ENCODE measurements at places on chromosomes 6 and 20.

- no peak for DNase-seq
These were observed 71.0 kb upstream of the SAMD3 start for GRCh38 chr6:130293800-130294199.

- no peak for DNase-seq
These were observed 208.1 kb downstream of the ARID1B start for GRCh38 chr6:156985309-156985708.

- DNase-seq = no peak
These were observed 615.3 kb upstream of the BTBD3 start for GRCh38 chr20:11302436-11302835.

- no peak for DNase-seq
These were observed 26.8 kb upstream of the SLC17A3 start for GRCh38 chr6:25900843-25901242.

DNA sequence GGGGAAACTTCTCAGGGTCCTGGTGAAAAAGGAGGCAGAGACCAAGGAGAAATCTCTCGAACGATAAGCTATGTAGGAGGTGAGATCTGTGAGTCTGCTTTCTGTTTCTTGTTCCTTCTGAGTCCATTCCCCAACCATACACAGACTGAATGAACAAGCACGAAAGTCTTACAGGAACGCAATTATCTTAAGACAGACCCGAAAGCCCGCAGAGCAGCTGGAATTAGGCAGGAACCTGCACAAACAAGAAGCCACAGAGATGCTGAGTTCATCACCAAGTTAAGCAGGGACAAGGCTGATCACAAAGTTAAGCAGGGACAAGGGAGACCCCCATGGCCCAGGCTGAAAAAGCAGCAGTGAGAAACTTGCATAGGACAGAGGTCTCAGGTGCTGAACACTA, 21.4 kb upstream of the NELFCD start:
- DNase-seq = no peak

DNA sequence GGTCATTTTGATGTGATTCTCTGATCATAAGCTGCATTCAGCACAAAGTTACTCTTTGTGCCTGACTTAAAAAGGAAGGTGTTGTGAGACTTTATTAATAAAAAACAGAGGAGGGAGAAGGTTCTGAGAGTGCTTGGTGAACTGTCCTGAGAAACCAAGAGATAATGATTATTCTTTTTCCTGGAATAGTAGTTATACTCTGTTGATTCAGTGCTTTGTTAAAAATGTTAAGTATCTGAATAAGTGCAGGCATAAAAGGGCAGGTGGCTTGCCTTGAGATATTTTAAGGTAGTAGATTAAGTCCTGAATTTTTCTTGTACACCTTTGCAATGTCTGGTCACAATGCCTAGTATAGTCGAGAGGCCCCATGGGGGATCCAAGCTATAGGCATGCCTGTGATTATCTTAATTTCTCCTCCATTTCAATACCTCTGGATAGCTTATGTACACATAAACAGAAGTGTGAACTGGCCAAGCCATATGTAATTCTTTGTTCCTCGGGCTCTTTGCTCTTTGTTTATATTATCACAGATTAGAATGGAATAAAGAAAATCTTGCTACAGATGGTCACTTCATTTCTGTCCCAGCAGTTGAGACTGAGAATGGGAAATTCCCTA, 50.0 kb downstream of the SOBP start:
- no peak for DNase-seq

GRCh38 chr6:37006793-37007339, 1.4 kb downstream of the FGD2 start:
- DNase-seq = no peak

- no peak for DNase-seq
These were observed 398.3 kb upstream of the ARID1B start for GRCh38 chr6:156378853-156379252.

GRCh38 chr20:47773371-47773786, 11.9 kb downstream of the SULF2 start:
- DNase-seq = no peak

GRCh38 chr6:68544450-68544849, 90.6 kb upstream of the ADGRB3 start:
- DNase-seq = no peak

DNA sequence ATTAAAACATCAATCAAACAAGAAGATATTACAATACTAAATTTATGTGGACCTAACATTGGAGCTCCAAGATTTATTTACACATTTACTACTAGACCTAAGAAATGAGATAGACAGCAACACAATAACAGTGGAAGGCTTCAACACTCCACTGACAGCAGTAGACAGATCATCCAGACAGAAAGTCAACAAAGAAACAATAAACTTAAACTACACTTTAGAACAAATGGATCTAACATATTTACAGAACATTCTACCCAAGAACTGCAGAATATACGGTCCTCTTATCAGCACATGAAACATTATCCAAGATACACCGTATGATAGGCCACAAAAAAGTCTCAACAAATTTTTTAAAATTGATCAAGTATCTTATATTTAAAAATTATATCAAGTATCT, 27.0 kb downstream of the SLC17A1 start:
- DNase-seq = no peak

DNA sequence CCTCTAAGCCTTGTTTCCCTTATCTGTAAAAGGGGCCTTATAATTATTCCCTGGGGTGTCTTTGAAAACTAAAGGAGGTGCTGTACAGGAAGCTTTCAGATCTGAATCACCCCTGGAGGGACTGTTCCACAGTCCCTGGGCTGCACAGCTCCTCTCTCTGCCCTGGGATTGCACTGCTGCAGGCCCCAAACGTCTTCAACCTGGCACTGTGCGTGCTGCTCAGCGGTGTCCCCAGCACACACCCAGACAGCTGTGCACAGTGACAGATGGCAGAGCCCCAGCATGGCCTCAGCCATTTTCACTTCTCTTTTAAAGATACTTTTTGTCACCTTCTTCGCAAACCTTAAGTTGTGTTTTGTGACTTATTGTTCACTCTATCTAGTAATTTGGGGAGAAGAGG, 50.7 kb upstream of the INSM1 start:
- no peak for DNase-seq

- DNase-seq = no peak
These were observed 14.5 kb downstream of the TAF4 start for GRCh38 chr20:62051144-62051543.

- DNase-seq = no peak
These were observed 236.0 kb upstream of the DEFB112 start for GRCh38 chr6:50285735-50286134.

DNA sequence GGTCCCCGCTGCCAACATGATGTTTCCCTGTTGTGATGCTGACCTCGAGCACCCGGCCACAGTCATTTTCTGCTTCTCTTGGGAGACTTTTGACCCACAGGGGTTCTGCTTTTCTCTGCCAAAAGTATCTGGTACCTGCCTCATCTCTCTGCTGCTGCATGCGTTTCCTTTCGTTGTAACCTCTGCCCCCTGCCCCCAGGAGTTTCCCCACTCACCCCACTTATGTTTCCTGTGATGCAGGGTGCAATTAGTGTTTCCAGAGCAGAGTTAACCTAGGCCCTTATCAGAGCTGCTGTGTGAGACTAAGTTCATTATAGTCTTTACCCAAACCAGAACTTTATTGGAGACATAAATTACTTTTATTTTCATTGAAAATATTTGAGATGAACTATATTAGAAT, 65.2 kb upstream of the EDN3 start:
- DNase-seq = no peak

DNA sequence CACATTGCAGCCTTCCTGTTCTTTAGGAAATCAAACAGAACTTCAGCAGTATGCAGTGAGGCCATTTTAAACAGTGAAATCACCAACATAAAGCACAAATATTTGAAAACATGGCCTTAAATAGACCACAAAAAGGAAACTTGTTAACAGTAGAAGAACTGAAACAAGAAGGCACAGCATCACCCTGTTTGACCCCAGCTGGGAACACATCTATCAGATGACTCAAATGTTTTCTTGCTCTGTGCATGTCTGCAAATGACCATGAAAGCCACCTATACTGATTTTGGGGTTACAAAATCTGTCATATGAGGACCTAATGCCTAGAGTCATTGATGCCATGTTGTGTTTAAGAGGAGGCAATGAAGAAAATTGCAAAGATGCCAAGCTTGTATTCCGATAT, 123.8 kb upstream of the ADGRF1 start:
- no peak for DNase-seq

DNA sequence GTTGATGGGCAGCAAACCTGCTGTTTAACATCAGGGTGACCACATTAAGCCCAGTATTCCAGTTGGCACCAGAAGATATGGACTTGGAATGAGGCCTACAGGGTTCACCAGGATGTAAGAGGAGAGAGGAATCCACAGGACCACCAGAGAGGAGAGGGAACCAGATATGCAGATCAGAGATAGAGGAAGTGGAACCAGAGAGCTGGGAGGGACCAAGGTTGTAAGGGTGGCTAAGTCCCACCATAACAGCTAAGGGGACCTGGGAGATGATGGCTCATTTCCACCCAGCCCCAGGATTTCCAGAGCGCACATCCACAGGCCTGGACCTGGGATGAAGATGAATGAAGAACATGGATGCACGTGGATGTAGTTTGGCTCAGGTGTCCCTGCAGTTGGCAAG, 11.1 kb downstream of the BTN2A1 start:
- no peak for DNase-seq

- no peak for DNase-seq
These were observed 3.6 kb upstream of the DSN1 start for GRCh38 chr20:36777167-36777566.

GRCh38 chr20:42688576-42688975, 501.1 kb downstream of the PTPRT start:
- DNase-seq = no peak

DNA sequence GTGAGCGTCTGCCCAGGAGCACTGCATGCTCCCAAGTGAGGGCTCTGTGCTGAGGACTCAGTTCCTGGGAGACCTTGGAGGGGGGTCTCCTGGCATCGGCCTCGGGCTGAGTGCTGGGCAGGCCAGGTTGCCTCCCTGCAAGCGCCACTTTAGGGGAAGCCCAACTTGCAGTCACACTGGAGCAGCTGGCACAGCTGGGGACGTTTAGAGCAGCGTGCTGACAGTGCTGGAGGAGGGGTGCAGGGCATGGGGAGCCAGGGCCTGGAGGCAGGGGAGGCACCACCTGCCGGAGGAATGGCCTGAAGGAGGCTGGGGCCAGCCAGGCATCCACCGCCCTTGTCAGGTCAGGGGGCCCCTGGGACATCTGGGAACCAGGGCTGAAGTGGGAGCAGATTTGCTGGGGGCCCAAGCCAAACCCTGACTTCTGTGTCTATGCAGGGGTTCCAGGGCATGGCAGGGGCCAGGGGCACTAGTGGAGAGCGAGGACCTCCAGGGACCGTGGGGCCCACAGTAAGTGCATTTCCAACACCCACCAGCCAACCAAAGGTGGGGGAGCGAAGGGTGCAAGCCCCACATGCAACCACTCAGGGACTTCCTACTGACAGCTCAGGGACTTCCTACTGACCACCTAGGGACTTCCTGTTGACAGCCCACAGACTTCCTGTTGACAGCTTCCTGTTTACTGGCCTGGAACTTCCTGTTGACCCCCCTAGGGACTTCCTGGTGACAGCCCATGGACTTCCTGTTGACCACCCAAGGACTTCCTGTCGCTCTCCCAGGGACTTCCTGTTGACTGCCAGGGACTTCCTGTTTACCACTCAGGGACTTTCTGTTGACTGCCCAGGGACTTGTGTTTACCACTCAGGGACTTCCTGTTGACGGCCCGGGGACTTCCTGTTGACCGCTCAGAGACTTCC, 33.6 kb downstream of the COL20A1 start:
- DNase-seq = no peak

DNA sequence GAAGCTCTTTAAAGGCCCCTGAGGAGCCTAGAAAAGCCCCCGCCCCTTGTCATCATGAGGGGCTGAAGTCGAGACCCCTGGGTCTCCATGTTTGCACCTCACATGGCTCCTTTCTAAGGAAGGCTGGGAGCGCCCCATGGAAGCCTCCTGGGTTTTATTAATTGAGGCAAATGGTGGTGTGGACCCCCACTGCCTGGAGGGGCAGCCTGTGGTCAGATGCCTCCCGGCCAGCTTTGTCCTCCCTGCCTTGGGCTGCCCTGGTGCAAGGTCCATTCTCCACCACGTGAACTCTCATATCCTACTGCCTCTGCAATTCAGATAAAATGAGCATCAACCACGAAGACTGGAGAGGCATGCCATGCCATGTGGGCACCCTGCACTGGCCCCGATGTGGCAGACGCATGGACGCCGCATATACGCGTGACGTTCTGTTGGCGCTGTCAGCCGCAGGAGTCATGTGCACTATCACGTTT, 295.5 kb downstream of the TAF4 start:
- DNase-seq = no peak

GRCh38 chr6:6320901-6321300, 439 bp upstream of the F13A1 start:
- no peak for DNase-seq

DNA sequence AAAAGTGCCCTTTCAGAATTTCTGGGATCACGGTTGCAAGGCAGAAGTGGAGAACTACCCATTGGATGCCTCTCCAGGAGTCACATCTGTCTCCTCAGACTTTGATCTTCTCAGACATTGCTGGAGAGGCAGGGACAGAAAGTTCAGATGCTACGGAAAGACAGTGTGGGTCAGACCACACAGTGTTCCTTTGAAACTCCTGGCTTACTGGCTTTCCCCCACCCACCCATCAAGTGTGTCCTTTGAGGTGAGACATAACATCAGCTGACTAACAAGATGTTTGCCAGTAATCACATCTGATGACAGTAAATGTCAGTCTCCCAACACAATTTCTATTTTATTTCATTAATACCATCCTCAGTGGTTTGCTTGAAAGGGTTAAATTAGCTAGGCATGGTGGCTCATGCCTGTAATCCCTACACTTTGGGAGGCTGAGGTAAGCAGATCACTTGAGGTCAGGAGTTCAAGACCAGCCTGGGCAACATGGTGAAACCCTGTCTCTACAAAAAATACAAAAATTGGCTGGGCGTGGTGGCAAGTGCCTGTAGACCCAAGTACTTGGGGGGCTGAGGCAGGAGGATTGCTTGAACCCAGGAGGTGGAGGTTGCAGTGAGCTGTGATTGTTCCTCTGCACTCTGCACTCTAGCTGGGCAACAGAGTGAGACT, 67.2 kb upstream of the SNX9 start:
- no peak for DNase-seq

- no peak for DNase-seq
These were observed 199.6 kb downstream of the TTLL2 start for GRCh38 chr6:167524261-167525111.

GRCh38 chr6:25174678-25175077, 104.5 kb upstream of the CARMIL1 start:
- DNase-seq = no peak

- no peak for DNase-seq
These were observed 217.5 kb downstream of the TMEM200A start for GRCh38 chr6:130583268-130583667.

- DNase-seq = no peak
These were observed 11.7 kb upstream of the RPS10 start for GRCh38 chr6:34437644-34437970.

- DNase-seq = no peak
These were observed 4.9 kb upstream of the FAM83C start for GRCh38 chr20:35297155-35297554.

- DNase-seq = no peak
These were observed 36.6 kb upstream of the BTN3A2 start for GRCh38 chr6:26328265-26328844.

GRCh38 chr6:91020744-91021143, 433.9 kb upstream of the MAP3K7 start:
- no peak for DNase-seq
